ENCODE measurements at places on chromosomes 4 and X.

DNA sequence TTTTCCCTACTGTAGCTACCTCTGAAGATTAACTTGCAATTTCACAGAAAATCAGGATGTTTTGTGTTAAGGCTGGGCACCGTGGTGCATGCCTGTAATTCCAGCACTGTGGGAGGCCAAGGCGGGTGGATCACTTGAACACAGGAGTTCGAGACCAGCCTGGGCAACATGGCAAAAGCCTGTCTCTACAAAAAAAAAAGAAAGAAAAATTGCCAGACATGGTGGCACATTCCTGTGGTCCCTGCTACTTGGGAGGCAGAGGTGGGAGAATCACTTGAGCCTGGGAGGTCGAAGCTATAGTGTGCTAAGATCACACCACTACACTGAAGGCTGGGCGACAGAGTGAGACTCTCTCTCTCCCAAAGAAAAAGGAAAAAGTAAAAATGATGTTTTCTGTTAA, 27.4 kb downstream of the APELA start:
- DNase-seq = no peak

GRCh38 chrX:30589146-30589888, 11.8 kb upstream of the TASL start:
- no peak for DNase-seq

GRCh38 chr4:83358410-83358809, 23.8 kb upstream of the HPSE start:
- no peak for DNase-seq

GRCh38 chrX:22748093-22748999, 251.4 kb upstream of the DDX53 start:
- peak; percentile 1 for DNase-seq

DNA sequence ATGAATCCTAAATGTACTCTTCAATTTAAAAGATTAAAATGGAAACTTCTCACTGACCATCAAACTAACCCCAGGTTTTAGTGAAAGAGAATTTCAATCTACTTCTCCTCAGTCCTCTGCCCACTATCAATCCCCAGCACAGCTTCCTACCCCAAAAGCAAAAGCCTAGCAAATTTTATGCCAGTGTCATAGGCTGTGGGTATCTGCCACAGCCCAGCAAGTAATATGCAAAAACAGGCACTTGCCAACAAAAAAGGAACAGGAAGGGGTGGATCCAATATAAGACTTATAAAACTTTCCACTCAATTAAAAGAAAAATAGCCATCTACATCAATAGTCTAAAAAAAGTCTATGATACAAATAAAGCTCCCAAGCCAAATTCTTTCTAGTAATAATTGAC, 22.3 kb downstream of the CAMK2D start:
- no peak for DNase-seq

DNA sequence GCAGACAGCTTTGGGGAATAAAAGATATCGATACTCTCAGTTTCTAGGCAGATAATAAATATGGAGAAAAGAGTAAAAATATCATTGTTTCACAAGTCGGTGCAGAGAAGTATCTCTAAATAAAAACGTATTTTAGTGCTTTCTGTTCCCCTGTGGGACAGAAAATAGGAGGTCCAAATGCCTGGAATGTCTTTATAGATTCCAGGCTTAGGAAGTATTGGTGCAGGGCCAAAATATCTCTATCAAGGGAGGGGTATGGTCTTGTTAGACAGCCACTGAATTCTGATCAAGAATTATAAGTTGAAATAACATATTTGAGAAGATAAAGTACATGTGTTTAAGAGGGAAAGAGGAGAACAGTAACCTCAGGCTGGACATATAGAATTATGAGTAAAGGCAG, 596.4 kb downstream of the PCDH18 start:
- DNase-seq = no peak

Data from activated CD4-positive, alpha-beta T cell treated with anti-CD3 and anti-CD28 coated beads, Interleukin-2, amount 50 U/mL, for 4 hours (primary cell).